ENCODE measurements at places on chromosomes 2 and 18. TPM values are rescaled to one million over a fixed set of nuclear protein-coding genes. Genes with fewer than 3 reads are reported as not detected.

Gene SKOR2
- not detected for total RNA-seq

Gene COL5A2
- 12.6 TPM for total RNA-seq

Gene NRP2
- 1.3 TPM for total RNA-seq

Gene COPS9
- total RNA-seq, result 52.8 TPM
